ENCODE measurements at places on chromosomes 6 and 20.
A peak's percentile ranks its signal among the peaks of the same experiment; 100 is the strongest.

DNA sequence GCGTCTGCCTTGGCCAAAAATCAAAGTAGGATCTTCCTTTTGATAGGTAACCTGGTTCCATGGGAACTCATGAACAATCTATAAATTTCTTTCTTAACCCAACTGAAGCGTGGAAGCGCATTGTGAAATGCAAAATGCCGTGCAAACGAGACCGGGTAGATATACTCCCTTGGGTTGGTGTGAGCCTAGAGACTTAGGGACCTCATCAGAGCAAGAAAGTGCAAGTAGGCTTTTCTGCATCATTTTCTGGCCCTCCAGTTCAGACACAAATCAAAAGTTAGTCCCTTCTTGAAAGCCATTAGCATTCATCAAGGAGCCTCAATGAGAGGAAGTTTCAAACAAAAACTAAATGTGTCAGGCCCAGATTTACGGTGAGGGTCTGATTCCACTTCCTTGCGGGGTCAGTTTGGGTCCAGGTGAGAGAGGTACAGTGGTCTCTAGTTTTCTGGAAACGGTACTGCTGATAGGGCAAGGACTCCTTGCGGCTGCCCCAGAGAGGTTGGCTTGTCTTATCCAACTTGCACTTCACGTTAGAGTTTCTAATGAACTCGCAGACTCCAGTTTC lies 5.3 kb upstream of the ZNF184 start:
- peak; percentile 50 for DNase-seq

DNA sequence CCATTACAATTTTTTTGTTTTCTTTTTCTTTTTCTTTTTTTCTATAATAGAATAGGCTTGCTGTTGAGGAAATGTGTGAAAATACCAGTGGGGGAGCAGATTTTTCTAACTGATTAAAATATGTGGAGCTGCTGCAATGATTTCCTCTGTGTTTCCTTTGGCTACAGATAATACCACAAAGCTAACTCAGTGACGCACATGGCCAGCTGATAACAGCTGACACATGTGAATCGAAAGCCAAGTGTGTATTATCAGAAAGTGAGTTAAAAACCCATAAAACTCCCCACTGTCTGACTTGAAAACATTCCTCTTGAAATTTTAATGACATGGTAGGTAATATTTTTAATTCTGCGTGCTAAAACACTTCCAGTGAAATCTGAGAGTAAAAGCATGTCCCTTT lies 70.8 kb upstream of the AHI1 start:
- DNase-seq: peak; percentile 77

- DNase-seq: no peak
These were observed 103.2 kb downstream of the FBXO5 start for GRCh38 chr6:152879681-152880080.

DNA sequence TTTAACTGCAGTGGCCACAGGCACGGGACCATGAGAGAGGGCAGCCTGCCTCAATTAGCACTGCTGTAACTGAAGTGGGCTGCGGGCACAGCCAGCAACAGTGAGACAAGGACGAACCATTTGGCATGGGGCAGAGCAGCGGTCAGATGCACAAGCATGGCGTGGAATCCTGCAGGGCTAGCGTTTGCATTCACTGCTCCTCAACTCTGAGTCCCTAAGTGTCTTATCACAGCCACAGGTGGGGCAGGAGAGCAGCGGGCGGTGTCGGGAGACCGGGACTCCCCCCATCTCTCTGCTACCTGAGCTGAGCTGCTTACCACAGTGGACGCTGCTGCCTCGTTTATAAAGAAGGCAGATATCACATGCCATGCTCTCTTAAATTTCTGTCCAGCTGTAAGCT lies 31.3 kb upstream of the PDE10A start:
- no peak for DNase-seq

DNA sequence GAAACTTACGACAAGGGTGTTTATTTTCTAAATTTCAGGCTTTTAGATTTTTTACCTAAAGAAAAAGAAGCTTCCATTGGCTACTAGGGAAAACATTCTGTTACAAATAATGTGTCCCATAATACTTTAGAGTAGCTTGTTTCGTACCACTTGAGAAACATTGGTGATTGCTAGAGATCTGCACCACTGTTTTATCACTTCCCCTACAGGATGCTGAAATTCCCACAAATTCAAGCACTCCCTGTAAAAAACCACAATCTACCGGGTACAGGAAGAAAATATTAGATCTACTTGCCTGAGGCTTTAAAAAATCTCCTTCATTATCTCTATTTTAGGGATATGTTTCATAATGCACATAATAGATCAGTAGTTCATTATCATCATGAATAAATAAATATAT lies 29.9 kb downstream of the SEL1L2 start:
- no peak for DNase-seq

DNA sequence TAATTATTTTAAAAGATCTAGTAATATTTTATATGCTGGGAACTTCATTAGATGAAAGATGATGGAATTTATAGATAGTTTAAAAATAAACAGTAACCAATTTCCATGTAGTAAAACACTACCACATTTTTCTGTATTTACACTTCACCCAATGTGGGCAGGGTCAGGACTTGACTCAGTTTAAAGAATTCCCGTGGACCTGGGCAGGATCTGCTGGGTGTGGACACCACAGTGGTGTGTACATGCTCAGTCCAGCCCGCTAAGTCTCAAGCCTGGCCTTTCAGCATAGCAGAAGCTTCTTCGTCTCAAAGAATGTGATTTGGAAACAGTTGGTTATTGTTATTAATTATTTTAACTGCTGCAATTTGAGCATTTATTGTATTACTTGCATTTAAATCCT lies 364.2 kb downstream of the SYNE1 start:
- DNase-seq: peak; percentile 81

- DNase-seq: no peak
These were observed 42.8 kb downstream of the SLC52A3 start for GRCh38 chr20:725491-725890.

DNA sequence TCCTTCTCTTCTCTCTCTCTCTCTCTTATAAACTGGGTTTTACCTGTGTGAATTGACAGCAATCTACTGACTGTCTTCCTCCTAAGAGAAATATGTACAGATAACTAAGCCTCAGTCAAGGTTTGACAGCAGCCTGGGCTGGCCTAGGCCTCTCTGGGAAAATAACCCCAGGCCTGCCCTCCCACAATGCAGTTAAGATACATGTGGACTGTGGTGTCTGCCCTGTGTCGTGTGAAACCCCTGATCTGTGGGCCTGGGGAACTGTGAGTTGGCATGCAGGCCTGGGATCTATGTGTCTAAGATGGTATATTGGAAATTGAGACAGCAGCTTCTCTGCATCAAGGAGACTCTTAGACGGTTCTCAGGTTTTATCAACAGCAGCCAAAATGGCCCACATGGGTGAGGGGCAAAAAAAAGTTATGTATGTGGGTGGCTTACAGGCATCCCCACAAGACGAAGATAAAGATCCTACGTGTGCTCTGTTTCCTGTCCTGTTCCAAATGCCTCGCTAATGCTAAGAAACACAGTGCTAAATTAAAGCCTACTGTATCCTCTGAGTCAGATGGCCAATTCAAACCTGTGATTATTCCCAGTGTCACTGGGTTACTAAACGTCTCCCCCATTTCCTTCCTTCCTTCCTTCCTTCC lies 19.0 kb downstream of the LRFN2 start:
- DNase-seq: no peak

DNA sequence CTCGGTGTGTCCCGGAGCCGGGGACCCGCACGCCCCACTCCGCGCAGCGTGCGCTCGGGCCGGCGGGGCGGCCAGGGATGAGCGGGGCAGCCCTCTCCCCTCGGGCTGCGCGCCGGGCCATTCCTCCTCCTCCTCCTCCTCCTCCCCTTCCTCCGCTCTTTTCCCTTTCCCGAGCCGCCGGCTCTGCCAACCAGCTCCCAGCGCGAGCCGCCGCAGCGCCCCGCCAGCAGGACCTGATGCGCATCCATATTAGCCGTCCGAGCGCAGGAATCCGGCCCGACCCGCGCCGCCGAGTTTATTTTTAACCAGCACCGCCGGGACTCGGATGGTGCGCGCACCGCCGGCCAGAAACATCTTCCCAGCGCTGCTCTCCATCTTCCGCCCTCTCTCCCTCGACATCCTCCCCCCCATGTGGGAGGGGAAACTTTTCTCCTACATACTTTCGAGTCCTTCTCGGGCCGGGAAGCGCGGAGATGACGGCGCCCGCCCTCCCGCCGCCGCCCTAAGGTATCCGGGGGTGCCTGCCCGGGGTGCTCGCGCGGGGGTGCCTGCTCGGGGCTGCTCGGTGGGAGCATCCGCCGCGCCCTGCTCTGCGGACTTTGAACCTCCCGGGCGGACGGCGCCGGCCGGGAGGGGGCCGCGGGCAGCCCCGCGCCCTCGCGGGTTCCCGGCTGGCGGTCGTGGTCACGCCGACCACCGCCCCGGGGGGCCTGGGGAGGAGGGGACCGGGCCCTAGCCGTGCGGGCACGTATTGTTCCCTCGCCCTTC lies 619 bp downstream of the RREB1 start:
- DNase-seq: peak; percentile 81

DNA sequence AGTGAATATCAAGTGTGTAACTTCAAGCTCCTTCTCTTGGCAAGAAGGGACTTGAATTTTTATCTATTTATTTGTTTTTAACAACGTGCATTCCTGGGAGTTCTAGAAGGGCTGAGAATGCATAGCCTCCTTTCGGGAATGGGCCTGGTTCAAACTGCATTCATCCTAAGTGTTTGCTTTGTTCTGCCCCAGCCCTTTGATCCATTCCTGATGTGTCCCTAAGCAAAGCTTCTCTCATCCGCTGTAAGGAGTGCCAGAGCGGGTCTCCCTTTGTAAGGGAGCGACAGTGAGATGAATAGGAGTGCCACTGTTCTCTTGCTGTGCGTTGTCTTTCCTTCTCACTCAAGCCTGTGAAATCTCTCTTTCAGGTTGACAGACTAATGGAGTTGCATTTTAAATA lies 61.0 kb upstream of the VSTM2L start:
- DNase-seq: no peak

DNA sequence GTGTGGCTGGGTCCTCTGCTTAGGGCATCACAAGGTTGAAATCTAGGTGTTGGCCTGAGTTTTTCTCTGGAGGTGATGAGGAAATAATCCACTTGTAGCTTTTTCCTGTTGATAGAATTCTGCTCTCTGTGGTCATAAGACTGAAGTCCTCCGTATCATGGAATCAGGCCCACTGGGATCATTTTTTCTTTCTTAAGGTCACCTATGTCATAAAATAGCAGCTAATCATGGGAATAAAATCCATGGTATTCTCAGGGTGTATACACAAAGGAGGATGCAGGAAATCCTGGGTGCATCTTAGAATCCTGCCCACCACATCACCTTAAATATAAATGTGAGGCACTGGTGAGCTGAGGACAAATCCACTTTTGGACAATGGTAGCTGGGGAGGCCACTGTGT lies 72.7 kb downstream of the PRDM1 start:
- DNase-seq: no peak

All from foreskin fibroblast (primary cell).